ENCODE measurements at places on chromosomes 11 and 22.

GRCh38 chr11:99585606-99586005 lies 564.9 kb downstream of the CNTN5 start:
- DNase-seq, result no peak

- DNase-seq, result no peak
Measured at GRCh38 chr11:116548256-116548655, 224.5 kb downstream of the BUD13 start.

GRCh38 chr22:30277547-30278344 lies 11.1 kb upstream of the OSM start:
- DNase-seq, result no peak

DNA sequence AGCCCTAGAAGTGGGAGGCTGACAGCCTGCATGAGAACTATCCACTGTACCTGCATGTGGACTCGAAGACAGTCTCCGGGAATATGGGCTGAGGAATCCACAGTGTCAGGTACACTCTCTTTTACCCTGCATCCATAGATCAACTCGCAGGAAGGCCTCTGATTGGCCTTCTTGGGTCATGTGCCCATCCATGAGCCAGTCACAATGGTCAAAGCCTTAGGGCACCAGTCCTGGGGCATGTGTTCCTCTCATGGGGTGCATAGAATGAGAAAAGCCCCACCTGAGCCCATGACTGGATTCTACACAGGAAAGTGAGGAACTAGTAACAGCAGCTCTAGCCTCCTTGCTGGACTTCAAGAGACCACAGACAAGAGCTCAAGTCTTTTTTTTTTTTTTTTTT lies 10.6 kb downstream of the ART1 start:
- no peak for DNase-seq

DNA sequence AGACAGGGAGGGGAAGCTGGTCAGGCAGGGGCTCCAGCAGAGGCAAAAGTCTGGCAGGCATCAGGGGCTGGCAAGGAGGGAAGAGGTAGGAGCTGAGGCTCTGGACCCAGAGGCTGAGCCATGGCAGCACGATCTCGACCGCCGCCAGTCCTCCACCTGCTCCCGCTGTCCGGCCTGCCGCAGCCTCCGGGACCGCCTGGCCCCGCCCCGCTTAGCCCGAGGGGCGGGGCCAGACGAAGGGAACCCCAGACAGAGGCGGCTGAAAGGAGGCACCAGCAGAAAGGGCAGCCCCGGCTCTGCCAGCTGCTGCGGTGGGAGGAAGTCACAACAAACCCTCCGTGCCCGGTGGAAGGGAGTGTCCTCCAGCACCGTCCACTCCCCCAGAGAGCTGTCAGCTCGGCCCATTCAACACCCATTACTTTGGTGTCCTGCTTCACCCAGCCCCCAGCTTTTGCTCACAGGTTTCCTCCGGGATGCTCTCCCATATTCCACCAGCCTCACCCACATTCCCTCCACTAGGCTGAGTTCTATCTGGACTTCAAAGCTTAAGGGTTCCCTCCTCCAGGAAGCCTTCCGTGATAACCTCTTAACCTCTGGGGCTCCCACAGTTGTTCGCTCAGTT lies at the start of gene MFNG:
TSS of gene MFNG (minus strand) at position 161 of the 622 bp plus-strand sequence. CDS start 207 bp downstream, outside the sequence.
- DNase-seq, result peak; percentile 49

GRCh38 chr11:18352581-18352980 lies 30.2 kb downstream of the GTF2H1 start:
- DNase-seq, result no peak

GRCh38 chr11:65421794-65422632 lies 585 bp upstream of the NEAT1 start:
- peak; percentile 88 for DNase-seq

GRCh38 chr11:94673951-94674491 lies 94.1 kb upstream of the AMOTL1 start:
- no peak for DNase-seq

GRCh38 chr11:16912692-16913111 lies 101.5 kb downstream of the PLEKHA7 start:
- no peak for DNase-seq

GRCh38 chr11:105181100-105181499 lies 41.5 kb upstream of the CARD18 start:
- no peak for DNase-seq

DNA sequence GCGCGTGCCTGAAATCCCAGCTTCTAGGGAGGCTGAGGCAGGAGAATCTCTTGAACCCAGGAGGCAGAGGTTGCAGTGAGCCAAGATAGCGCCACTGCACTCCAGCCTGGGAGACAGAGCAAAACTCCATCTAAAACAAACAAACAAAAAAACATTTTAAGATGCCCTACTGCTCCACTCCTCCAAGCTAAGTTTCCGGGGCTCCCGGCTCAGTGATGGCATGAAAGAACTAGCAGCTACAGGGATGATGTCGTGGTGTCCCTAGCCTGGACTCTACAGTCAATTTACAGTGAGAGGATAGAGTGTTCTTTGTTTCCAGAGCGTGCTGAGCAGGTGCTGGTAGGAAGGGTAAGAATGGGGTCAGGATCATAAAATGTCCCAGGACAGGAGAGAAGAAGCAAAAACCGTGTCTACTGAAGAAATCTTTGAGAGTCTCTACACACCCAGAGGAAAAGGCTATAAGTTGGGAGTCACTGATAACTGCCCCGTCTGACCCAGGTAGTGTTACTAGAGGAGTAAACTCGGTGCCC lies 1.2 kb upstream of the ZBTB3 start:
- no peak for DNase-seq

DNA sequence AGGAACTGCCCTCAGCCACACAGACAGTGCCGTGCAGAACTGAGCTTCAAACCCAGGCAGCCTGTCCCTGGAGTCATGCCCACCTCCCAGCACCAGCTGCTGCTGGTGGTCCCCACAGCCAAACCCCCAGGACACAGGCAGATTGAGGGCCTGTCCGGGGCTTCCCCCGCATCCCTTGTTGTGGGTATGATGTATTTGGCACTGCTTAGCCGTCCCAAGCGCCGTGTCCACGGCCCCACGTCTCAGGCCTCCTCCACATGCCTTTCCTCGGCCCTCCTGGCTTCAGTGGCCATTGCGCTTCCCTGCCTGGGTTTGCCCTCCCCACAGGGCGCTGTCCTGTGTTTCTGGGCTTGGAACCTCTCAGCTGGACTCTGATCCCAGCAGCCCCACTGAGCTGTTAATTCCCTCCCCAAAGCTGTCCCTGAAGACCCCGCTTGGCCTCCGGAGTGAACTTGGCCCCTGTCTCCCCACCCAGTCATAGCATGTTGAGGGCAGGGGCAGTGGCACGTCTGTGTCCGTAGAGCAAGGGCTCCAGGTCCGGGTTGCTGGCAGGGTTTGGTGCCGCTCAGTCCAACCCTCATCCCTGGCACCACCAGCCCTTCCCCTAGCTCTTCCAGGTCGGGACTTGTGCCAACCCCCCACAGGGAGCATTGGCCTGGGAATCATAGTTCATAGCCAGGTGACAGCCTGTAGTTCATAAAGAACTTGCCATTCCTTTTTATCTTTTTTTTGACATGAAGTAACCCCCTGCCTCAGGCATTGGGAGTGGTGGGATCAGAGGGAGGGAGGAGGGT lies 34.5 kb upstream of the TEF start:
- no peak for DNase-seq

DNA sequence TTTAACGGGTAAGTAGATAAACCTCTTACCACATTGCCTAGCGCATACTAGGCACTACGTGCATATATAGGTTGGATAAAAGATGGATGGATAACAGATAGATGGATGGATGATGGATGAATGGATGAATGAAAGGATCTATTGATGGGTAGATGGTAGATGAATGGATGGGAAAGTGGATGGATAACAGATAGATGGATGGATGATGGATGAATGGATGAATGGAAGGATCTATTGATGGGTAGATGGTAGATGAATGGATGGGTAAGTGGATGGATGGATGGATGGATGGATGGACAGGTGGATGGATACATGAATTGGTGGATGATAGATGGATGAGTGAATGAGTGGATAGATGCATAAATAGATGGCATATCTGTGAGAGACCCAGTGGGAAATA lies 555.0 kb downstream of the MN1 start:
- no peak for DNase-seq

- DNase-seq, result no peak
Measured at GRCh38 chr11:98587884-98588283, 432.9 kb upstream of the CNTN5 start.

DNA sequence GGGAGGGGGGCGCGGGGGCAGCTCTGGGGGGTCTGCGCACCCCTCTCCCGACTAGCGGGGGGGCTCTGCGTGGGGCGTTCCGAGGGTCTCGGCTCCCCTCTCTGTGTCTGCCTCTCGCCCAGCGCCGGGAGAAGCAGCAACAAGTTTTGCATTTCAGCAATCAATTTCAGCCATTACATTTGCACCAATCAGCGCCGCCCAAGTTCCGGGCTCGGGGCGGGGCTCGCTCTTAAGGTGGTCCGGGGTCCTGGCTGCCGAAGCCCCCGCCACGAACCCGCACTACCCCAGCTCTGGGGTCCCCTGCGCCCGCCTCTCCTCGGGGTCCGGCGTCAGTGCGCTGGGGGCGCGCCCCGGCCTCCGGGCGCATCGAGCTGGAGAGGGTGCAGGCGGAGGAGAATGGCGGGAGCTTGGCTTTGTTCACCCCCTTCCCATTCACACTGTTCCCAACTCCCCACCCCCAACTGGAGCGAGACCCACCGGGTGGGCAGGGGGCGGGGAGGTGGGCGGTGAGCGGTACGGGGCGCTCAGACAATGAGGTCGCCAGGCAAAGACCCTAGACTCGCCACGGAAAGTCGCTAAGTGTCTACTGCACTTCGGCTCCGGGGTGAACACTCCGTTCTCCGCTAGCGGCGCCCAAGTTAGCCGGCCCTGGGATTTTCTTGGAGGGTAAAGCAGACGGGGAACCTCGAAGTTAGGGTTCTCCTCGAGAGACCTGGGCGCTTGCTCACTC lies at the start of gene MN1:
TSS of gene MN1 (minus strand) at position 141 of the 730 bp plus-strand sequence. CDS start 1,213 bp downstream, outside the sequence.
- DNase-seq, result peak; percentile 43

- no peak for DNase-seq
Measured at GRCh38 chr22:17228725-17229126, 9.5 kb upstream of the ADA2 start.

GRCh38 chr11:115050756-115051155 lies 372.4 kb downstream of the NXPE2 start:
- no peak for DNase-seq

DNA sequence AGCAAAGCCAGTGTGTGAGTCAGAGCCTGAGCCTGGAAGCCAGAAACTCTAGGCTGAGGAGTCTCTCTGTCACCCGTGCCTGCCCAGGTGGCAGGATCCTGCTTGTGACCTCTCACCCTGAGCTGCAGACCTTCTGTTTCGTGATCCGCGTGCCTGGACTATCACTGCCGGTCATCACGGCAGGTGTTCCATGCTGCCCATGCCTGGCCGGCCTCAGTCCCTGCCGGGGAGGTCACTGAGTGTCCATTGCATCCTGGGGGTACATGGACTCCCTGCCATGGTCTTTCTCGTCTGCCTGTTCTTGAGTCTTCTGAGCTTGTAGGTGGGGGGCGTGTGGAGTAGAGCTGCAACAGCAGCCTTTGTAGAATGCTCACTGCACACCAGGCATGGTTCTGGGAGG lies 1032.4 kb downstream of the TBC1D22A start:
- DNase-seq, result no peak

DNA sequence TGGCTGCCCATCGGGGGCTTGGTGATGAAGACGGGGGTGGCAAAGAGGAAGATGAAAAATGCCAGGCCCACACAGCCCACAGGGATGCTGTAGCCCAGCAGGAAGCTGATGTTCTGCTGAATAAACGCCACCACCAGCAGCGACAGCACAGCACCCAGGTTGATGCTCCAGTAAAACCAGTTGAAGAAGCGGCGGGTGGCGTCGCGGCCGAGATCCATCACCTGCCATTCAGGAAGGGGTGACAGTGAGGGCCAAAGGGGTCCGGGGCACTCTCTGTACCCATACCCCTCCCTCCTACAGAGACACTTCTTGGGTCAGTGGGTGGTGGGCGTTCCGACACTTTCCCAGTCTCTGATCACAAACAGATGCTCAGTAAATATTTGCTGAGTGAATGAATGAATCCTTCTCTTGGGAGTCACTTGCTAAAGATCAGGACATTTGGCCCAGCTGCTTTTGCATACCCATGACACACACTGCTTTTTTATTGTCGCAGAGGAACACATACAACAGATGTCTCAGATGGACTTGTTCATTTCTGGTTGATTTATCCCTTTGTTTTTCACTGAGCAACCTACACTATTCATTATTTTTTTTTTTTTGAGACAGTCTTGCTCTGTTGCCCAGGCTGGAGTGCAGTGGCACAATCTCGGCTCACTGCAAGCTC lies 5.2 kb downstream of the SLC15A3 start:
- no peak for DNase-seq

- DNase-seq, result no peak
Measured at GRCh38 chr22:50174382-50175190, 4.1 kb downstream of the PANX2 start.

DNA sequence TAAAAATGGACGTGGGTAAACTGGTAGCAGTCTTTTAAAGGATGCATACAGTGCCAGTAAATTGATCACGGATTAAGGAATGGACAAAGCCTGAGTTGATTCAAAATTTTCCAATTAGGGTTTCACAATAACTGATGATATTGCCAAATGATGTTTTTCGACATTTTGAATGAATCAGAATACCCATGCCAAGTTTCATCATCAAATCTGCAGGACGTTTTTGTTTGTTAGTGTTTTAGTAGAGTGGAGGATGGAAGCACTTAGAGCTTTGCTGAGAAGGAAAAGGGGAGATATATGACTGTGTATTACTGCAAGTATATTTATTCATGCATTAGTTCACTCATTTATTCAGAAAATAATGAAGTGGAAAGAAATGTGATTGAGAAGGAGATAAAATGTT lies 78.3 kb downstream of the SLC17A6 start:
- DNase-seq, result no peak

GRCh38 chr11:133418218-133418617 lies 114.1 kb downstream of the OPCML start:
- no peak for DNase-seq

DNA sequence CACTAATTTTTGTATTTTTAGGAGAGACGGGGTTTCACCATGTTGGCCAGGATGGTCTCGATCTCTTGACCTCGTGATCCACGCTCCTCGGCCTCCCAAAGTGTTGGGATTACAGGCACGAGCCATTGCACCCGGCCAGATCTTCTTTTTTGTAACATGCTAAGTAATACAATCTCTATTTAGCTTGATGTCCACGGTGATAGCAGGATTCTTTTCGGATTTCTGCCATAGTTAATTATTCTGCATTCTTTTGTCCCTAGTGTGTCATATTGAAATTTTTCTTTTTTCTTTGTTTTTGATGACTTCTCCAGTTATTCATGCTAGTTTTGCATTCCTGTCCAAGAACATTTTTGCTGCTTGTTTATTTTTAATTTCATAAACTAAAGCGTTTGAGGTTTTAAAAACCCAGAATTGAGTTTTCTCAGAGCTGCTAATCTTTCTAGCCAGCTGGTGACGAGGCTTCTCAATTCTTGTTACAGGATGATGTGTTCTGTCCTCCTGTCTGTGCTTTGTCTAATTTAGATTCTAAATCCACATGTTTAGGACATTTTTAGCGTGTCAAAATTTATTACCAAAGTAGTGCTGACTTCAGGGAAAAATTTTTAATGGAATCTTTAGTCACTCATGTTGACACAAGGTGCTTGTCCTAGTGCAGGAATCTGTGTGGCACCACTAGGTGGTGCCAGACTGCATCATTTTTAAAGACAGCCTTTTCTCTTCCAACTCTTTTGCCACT lies 21.8 kb downstream of the NF2 start:
- DNase-seq, result peak; percentile 13

- no peak for DNase-seq
Measured at GRCh38 chr11:122273476-122274191, 157.6 kb upstream of the BLID start.
